CD4-positive, alpha-beta T cell treated with Interleukin-6 for 4 hours (primary cell): ENCODE measurements at places on chromosomes 2 and 18.

DNA sequence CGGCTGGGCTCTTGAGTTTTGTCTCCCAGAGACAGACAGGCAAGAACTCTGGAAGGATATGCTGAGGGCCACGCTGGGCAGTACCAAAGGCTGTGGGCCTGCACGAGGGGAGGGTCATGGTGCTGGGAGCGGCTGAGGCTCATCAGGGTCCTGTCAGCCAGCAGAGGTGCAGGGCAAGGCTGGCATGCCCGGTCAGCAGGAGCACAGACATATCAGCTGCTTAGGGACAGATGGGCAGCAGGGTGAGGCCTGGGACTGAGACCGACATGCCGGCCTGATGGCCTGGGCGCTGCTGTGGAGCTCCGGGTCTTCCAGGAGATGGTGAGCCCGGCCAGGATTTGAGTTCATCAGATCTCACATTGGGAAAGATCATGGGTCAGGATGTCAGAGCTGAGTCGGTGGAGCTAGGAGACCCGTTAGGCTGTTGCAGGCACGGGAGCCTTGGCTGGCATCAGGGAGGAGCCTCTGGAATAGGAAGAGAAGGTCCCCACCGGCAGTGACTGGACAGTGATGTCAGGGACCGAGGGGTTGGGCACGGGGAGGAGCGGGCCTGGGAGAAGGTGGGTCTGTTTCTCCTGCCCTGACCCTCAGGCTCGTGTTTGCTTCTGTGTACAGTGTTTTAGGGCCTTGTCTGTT is 18.8 kb downstream of the CNDP2 start:
- no peak for DNase-seq

- no peak for DNase-seq
Measured at GRCh38 chr2:231016566-231017230, 20.6 kb upstream of the C2orf72 start.

GRCh38 chr2:26453421-26454329 is 24.2 kb downstream of the OTOF start:
- DNase-seq: no peak

DNA sequence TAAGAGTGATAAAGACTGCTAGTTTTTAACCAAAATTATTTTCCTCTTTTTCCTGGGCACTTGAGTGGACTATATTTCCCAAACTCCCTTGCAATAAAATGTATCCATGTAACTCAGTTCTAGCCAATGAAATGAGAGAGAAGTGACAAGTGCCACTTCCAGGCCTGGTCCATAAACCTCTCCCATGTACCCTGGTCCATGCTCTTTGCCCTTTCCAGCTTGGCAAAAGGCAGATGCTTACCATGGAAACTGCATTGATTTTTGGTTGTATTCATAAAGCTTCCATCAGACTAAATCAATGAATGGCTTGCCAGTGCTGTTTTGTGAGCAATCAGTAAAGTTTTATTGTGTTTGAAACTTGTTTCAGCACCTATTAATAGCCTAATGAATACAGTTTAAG is 229.3 kb downstream of the TNS1 start:
- no peak for DNase-seq

- no peak for DNase-seq
Measured at GRCh38 chr18:46362533-46362932, 258.3 kb downstream of the HAUS1 start.

DNA sequence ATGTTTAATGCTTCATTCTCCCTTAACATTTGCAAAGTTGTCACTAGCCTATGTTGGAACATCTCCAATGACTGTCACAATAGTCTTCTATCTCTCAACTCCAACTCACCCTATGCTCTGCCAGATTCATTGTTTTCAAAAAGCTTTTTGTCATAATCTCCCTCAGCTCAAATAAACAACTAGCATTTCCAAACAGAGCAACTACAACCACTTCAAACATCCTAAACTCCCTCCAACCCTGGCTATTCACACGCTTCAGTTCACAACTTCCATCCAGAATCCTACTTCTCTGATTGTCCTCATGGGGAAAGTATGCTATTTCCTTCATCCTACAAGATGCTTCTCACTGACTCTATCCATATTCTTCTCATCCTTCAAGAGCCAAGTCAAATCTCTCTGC is 139.2 kb upstream of the VRK2 start:
- no peak for DNase-seq

DNA sequence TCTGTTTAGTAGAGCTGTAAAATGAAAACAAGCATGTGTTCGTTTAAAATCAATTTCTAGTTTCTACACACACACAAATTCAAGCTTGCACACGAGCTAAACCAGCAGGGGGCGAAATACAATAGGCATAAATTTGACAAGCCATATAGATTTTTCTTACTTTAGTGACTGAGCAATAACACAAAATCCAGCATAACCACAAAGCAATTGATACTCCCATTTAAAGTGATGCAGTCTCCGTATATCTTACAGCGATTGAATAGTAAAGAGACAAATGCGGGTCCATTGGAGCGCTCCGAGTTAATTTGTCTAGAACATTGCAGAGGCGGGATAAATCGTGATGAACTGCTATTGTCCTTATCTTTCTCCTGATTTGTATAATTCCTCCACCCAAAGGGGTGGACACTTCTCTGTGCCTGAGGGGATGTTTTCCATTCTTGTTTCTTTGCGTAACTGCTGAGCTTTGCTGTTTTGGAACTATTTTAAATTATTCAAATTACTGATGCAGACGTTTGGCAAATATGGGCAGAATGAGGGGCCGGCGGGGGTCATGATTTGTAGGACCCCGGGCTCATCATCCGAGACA is 1.2 kb upstream of the AFTPH start:
- peak; percentile 84 for DNase-seq

DNA sequence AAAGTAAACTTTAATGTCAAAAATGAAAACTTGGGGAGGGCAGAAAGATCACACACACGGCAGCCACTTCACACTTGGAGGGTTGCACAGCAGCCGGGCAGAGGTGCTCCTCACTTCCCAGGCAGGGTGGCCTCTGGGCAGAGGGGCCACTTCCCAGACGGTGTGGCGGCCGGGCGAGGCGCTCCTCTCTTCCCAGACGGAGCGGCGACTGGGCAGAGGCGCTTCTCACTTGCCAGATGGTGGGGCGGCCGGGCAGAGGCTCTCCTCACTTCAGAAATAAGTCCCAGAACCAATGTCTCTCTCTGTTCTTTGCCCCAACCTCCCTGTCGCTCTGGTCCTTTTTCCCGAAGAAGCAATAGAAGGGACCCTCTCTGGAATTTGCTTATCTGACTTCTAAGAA is 65.7 kb upstream of the LRPPRC start:
- no peak for DNase-seq

DNA sequence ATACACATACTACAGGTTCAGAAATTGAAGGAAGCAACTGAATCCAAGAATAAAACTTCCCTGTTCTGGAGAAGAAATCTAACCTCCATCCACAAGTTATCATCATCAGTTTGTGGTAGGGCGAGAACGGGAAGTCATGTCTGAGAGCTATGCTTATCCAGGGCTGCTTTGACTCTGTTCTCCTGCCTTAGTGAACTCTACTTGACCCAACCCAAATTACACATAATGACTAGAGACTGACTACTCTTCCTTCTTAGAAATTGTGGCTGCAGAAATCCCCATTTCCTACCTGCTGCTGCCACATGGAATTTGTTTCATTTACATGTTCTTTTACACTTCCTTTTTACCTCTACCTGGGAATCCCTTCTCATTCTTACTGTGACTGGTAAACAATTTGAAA is 1102.6 kb upstream of the PIK3C3 start:
- no peak for DNase-seq

DNA sequence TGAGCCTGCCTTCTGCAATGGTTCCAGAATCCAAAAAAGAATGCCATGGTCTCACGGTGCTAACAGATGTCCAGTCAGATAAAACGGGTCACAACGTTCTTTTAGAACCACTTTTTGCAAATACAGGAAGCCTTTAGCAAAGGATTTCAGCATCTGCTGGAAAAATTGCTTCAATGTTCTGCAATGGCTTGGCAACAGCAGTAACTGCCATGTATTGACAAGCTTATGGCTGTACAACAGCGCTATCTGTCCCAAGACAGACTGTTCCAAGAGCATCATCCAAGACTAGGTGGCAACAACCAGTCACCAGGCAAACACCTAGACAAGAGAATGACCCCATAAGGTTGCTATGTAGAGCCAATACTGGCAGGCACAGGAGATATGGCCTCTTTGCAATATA is 37.6 kb upstream of the RIOK3 start:
- no peak for DNase-seq

DNA sequence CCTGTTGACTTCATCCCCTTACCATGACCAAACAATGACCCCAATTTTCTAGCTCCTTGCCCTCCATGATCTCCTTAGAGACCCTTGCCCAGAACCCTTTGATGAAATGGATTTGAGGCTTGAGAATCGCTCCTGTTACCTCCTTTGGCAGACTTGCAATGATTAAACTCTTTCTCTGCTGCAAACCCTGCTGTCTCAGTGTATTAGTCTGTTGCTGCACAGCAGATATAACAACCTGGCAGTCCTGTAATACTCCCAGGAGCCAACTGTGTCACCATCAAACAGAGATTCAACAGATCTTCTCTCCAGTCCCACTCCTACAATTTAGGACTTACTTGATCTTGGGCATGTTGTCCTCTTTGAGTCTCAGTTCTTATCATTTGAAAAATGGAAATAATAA is 242.9 kb downstream of the HRH4 start:
- DNase-seq: no peak

- no peak for DNase-seq
Measured at GRCh38 chr2:75238670-75239330, 39.5 kb upstream of the TACR1 start.

DNA sequence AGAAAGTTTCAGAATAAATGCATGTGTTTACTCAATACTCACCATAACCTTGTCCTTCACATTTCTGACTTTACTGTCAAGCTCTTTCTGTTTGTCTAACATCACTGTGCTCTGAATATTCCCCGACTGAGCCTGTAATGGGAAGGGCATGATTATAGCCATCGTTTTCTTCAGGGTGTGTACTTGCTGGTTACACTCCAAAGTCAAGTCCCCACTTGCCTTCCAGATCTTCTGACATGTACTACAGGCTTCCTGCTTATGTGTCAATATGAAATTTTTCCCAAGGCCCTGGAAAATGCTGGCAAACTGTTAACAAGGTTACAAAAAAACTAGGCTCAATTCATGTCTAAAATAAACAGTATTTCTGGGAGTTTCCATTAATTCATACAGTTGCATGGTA is 12.9 kb downstream of the STAT1 start:
- DNase-seq: no peak

GRCh38 chr2:157307021-157307420 is 18.6 kb downstream of the ERMN start:
- DNase-seq: no peak

DNA sequence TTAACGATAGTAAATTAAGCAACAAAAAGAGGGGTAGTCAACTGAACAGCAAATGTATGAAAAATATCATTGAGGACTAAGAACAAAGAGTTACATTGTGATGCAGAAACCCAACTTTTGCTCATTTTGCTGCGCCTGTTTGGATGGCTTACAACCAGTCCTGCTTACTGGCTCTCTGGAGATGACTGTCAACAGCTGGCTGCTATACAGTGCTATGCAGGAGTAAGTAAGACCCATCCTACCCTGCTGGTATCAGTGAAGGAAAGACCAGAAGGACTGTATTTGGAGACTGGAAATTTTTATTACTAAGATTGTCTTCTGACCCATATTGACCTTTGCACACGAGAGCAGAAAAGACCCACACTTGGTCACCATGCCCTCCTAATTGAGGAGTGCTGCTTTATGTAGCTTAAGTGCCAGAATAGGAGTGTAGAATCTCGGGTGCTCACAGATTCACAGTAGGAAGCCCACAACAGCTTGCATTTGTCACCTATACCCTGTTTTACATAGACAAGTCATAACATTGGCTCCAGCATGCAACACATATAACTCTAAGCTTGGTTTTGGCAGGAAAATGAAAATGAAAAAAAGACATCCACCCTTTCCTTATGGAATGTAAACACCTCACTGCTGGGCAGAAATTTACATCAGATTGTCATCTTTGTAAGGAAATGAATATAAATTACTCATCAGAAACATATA is 1915.0 kb upstream of the CELF4 start:
- no peak for DNase-seq

DNA sequence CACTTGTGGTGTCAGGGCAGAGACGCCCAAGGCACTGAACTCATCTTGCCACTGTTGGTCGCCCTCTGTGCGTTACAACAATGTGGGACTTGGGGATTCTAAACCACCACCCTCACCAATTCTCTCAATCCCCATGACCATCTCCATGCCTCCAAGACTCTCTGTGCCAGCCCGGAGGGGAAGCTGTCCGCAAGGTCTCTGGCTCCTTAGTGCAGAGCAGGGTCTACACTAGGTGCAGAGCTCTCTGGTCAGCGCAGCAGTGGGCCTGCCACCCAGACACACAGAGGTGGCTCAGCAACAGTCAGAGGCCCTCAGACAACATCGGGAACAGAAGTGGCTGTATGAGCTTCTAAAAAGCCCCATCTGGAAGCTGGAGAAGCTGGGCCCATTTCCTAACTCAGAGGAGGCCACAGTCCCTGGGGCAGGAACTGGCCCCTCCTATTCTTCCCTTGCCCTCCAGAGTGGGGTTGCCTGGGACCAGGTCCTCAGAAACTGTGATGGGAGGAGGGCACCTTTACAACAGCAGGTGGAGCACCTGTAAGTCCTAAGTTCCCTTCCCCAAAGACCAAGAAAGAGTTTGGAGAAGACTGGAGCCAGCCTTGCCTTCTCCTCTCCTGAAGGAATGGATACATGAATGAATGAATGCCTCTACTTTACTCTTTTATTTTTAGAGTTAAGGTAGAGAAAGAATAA is 37.7 kb downstream of the SERTAD2 start:
- no peak for DNase-seq

DNA sequence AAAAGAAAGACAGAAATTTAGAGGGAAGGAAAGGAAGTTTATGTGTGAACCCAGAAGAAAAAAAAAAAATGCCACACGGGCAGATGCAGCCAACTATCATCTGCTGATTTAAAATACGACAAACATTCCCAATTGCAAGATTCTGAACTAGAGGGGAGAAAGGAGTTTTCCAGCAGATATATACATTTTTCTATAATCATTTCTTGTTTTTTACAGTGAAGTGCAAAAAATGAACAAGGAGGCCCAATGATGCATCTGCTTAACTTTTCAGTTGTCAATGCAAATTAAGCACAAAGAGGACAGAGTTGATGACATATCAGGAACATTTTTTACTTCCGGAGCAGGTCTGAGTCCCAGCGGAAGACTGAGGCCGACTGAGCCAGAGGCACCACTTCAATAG is 144.7 kb downstream of the MYCN start:
- no peak for DNase-seq

GRCh38 chr2:18487106-18487913 is 73.1 kb downstream of the RDH14 start:
- DNase-seq: no peak
